Activated CD4-positive, alpha-beta T cell treated with anti-CD3 and anti-CD28 coated beads for 36 hours (primary cell): ENCODE measurements at places on chromosomes 1 and 21. TPM values are rescaled to one million over a fixed set of nuclear protein-coding genes. Genes with fewer than 3 reads are reported as not detected.

SPATA46 gene
- not detected for total RNA-seq

GJA8 gene
- not detected for total RNA-seq

KIFAP3 gene
- total RNA-seq, result 11.5 TPM

RGS13 gene
- not detected for total RNA-seq

B4GALT3 gene
- 40.5 TPM for total RNA-seq

SNRPE gene
- 211 TPM for total RNA-seq

KLF17 gene
- total RNA-seq, result not detected

TTC39A gene
- not detected for total RNA-seq

HOOK1 gene
- total RNA-seq, result 15.2 TPM

MRTO4 gene
- 82.6 TPM for total RNA-seq
